ENCODE measurements at places on chromosomes 3 and 15. TPM values are rescaled to one million over a fixed set of nuclear protein-coding genes. Genes with fewer than 3 reads are reported as not detected.

Gene SNRPN
- total RNA-seq: 453 TPM

Gene FBXW12
- total RNA-seq: not detected

Gene CACNA2D2
- total RNA-seq: 2.8 TPM

Gene SCAANT1
- not detected for total RNA-seq

Gene MGLL
- 78.9 TPM for total RNA-seq

Gene VPS8
- total RNA-seq: 91.9 TPM

Gene NDN
- 32.5 TPM for total RNA-seq

Gene PSTPIP1
- total RNA-seq: 10.0 TPM

Gene SLC9C1
- total RNA-seq: 1.4 TPM

Gene RAD51
- total RNA-seq: 3.9 TPM

Gene LRRC31
- not detected for total RNA-seq

Gene ZNF620
- total RNA-seq: 2.9 TPM

Gene GOLGA8G
- not detected for total RNA-seq

Gene ALDH1A2
- 11.7 TPM for total RNA-seq

Gene LIPC
- not detected for total RNA-seq

Gene AHSG
- total RNA-seq: not detected

Gene ADCY5
- 135 TPM for total RNA-seq

Gene GOLGA8R
- 4.9 TPM for total RNA-seq

Gene PDHB
- 177 TPM for total RNA-seq

Gene HTR3D
- total RNA-seq: not detected

Gene CPLX3
- 1.2 TPM for total RNA-seq

Gene DUOXA2
- total RNA-seq: not detected

Gene BDH1
- total RNA-seq: 28.5 TPM

Gene CSPG4
- total RNA-seq: 10.6 TPM

Gene SHC4
- total RNA-seq: 2.2 TPM

Gene PLA2G4D
- total RNA-seq: not detected

Gene SLC2A2
- total RNA-seq: not detected

Gene RASGRP1
- total RNA-seq: not detected

Gene CPNE9
- total RNA-seq: not detected

Measured in heart left ventricle (tissue), 16 donors.